Fibroblast of skin of right quadriceps (primary cell): ENCODE measurements at places on chromosomes 11 and 22.
A peak's percentile ranks its signal among the peaks of the same experiment; 100 is the strongest.

- DNase-seq: no peak
Observed at GRCh38 chr22:39457198-39457555, 365 bp downstream of the MGAT3 start.

GRCh38 chr22:41742918-41743317 is 43.6 kb downstream of the MEI1 start:
- DNase-seq: no peak

DNA sequence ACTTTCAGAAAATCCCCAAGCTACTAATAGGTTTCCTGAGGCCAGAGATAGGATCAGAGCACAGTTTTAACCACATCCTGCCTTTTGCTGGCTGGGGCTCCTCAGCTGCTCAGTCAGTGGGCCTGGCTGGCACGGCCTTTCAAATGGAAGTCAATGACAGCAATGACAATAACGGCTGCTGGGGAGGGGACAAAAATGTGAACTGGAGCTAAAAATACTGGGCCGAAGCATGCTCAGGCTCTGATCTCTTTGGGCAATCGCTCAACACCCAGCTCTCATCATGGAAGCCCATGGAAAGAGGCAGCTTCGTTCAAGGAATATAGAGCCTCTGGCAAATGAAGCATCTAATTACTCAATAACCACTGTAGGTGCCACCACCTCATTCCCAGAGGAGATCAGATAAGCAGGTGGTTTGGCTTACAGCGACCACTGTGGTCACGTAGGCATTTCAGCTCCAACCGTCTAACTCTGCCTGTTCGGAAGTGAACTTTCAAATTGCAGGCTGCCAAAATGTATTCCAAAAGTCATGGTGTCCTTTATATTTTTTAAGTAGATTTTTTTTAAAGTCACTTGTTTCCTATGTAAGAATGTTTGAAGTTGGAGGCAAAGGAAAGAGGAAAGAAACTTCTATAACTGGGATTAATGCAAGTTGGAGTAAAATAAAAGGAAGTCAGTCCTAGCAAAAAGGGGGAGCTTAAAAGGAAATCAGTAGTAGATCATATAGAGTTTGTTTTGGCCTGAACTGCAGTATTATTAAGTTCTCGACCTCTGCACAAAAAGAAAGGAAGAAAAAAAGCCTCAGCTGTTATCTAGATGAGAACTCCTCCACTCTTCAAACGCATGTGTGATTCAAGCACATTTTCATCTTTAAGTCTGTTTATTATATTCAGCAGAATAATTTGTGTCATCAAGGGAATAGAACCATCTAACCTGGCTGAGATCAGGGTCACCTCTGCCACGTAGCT is 14.1 kb downstream of the WT1 start:
- peak; percentile 25 for DNase-seq

- DNase-seq: no peak
Observed at GRCh38 chr22:36658900-36659299, 44.7 kb downstream of the CACNG2 start.

GRCh38 chr11:120815319-120816100 is 208.4 kb upstream of the TBCEL start:
- DNase-seq: no peak

GRCh38 chr11:35404388-35404775 is 15.0 kb downstream of the SLC1A2 start:
- DNase-seq: no peak

DNA sequence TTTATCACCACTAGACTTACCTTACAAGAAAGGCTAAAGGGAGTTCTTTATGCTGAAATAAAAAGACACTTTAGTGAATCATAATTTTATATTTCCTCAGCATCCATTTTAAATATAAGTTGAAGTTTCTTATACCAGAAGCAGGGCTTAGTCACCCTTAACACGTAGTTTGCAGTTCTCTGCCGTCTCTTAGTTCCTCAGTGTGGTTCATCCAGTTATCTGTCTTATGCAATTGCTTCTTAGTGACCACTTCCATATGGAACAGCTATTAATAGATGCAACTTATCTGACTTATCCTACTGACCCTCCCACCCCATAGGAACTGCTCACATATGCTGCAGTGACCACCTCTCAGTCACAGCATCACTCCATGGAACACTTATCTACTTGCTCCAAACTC is 11.7 kb upstream of the SLC36A4 start:
- DNase-seq: no peak

GRCh38 chr11:78630561-78631303 is 56.1 kb upstream of the NARS2 start:
- DNase-seq: no peak

DNA sequence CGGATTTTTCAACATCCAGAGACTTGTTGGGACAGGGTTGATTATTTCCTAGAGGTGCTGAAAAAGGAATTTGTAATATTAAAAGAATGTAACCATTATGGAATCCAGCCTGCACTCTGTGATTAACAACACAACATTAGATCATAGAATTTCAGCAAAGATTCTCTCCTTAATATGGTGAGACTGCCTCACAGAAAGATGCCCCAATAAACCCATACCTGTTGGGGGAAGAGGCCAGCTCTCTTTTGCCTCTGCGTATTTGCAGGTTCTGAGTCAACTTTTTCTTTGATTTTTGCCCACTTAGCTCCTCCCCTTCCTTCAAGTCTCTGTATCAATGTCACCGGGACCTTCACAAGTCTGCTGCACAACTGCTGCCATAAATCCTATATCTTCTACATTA is 12.4 kb upstream of the MTMR3 start:
- DNase-seq: peak; percentile 30

- DNase-seq: peak; percentile 48
Observed at GRCh38 chr11:130726234-130727037, 189.8 kb downstream of the SNX19 start.

DNA sequence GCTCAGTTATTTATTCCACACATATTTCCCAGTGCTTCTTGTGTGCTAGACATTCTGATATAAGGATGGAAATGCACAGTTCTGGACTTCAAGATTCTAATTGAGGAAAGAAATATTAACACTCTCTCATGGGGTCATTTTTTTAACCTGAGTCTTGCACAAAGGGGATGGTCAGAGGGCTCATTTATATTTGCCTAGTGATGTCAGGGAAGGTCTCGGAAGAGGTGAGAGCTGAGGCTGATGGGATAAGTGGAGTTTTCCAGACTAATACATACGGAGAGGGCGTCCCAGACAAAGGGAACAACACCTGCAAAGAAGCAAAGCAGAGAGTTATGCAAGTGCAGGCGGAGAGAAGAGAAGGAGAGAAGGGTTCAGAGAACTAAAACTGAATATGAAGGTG is 1304.6 kb upstream of the TENM4 start:
- DNase-seq: no peak

- DNase-seq: peak; percentile 93
Observed at GRCh38 chr11:111911563-111912401, at the start of gene CRYAB. CRYAB (minus strand) TSS chr11:111911770; CDS start chr11:111911724, 46 bp downstream.

GRCh38 chr22:26553056-26553752 is 36.7 kb downstream of the TPST2 start:
- peak; percentile 91 for DNase-seq

- DNase-seq: no peak
Observed at GRCh38 chr22:45180146-45180679, 16.5 kb downstream of the NUP50 start.

GRCh38 chr11:92332986-92333385 is 108.4 kb downstream of the FAT3 start:
- peak; percentile 50 for DNase-seq

DNA sequence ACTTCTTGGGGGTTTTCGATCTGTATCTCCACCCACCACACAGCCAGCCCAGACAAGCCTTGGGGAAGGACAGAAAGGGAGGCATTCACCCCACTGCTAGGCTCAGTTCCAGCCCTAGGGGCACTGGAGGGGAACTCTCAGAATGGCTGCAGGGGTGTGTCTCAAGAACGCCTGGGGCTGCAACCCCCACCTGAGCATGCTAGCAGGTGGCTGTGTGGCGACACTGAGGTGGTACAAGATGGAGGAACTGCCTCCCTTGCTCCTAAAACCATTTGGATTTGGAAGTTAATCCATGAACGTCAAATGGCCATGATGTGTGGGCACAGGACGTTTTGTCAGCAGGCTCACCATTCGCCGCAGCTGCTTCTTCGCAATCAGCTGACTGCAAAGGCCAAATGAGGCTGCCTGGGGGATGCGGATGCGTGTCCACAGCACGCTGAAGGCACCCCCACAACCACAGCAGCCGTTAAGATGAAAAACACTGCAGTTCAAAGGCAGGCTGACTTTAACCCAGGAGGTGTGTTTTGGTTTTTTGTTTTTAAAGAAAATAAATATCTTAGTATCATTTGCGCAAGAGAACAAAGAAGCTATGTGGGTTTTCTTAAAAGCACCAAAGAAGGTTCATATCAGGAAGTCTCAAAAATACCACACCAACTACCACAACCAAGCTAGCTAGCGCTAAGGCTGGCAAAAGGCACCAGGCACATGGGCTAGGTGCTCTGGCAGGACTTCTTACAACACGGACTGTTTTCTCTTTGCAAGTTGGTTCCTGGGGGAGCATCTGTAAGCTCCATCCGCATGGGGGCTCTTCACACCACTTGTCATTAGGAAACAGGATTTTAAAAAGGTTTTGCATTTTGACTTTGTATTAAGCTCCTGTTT is 22.2 kb upstream of the NAP1L4 start:
- DNase-seq: no peak

GRCh38 chr11:128585498-128586238 is 1.7 kb downstream of the ETS1 start:
- no peak for DNase-seq

DNA sequence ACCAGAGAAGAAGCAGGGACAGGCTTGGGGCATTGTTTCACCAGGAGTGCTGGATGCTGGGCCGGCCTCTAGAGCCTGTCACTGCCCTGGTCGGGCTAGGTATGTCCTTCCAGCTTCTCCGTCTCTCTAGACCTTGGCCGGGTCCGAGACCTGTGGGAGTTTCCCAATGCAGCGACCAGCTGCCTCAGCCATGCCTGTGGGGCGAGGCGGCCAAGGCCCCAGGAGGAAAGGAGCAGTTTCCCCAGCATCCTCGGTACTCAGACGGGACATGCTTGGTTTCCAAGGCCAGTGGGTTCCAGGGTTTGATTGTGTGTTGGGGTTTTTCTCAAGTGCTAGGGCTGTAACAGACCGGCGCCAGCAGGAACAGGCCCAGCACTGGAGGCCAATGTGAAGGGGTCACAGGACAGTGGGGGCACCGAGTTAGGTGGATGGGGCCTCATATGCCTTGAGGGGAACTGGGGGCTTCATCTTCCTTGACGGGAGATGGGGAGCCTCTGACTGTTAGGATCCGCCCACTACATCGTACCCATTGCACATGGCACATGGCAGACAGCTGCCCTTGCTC is 339.0 kb downstream of the TBC1D22A start:
- no peak for DNase-seq

GRCh38 chr22:36580846-36581245 is 51.9 kb upstream of the EIF3D start:
- DNase-seq: no peak

DNA sequence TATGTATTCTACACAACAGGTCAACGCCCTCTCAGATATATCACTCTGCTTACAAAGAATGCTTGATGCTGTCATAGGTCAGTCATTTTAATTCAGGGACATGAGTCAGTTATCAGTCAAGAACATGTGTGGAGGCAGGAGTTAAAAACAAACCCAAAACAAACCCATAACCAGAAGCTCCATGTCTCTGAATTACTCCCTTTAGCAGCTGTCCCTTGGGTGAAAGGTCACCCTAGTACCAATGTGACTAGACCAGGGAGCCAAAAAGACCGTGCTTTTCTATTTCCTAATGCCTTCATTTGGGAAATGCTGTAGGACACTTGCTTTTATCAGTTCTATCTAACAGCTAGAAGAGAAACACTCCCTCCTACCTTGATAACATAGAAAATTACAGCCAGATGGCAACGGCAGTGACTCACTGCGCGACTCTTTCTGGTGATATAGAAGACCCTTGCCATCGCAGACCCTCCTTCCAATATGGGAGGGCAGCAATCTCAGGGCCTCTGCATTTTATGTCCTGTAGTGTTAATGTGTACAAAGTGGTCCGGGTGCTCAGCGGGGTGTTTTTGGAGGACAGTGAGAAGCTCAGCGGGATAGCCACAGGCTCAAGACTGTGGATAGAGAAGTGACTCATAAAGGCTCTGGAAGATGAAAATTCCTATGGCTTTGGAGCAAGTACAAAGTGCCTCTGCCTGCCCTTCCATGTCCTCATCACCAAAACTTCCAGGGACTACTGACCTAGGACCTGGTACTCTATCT is 24.8 kb downstream of the APOL5 start:
- peak; percentile 82 for DNase-seq

DNA sequence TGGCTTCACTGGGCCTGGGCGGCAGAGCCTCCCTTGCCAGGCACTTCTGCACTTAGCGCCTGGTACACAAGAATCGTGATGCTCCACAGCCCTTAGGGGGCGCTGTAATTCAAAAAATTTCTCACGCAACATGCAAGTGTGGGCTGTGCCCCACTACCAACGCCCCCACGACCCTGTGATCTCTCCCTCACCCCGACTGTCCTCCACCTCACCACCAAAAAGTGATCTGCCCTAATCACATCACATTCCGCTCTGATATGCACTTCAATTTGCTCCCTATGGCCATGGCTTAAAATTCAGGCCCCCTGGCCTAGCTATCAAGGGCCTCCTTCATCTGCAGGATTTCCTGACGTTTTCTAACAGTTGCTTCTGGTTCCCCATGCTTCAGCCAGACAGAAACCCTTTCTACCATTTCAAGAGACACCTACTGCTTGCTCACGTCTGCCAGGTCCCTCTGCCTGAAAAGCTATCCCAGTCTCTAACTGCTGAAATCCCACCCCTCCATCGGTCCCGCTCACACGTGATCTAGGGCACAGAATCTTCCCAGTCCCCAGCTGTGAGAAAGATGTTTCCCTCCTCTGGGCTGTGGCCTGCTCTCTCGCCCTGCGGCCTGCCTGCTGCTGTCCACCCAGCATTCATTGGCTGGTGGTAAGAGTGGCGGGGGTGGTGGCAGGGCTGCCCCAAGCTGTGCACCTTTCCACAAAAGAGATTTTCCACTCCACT is 27.9 kb upstream of the LRRC32 start:
- no peak for DNase-seq

GRCh38 chr22:32048069-32048468 is 5.0 kb downstream of the SLC5A1 start:
- no peak for DNase-seq

DNA sequence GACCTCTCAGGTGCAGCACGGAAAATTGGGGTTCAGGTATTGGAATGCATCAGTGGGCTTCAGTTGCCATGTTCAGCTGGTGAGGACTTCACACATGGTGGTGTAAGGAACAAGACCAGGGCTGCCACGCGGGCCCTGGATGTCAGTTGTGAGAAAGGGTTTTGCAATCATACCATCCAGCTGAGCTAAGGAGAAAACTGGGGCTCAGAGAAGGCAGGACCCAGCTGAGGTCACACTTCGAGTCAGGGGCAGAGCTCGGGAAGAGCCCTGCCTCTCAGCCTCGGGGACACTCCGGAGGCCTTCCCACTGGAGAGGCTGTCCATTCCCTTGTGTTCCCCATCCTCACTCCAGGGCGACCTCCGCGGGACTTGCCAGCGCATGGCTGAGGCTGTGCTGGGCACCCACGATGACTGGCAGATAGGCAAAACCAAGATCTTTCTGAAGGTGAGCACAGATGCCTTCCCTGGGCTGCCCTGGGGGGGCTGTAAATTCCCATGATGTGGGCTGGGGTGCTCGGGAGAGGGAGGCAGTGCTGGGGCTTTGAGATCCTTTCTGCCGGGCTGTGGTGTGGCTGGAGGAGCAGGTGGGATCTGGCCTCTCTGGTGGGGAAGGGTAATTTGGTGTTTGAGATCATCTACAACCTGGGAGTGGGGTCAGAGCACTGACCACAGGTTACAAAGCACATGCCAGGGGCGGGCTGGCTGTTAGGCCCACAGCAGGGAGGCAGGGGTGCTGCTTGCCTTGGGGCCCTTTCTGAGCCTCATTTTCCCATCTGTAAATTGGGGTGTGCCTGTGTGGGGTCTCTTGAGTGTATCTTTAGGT is 47.2 kb downstream of the MYO7A start:
- DNase-seq: no peak
